ENCODE measurements at places on chromosomes 2 and 18.

DNA sequence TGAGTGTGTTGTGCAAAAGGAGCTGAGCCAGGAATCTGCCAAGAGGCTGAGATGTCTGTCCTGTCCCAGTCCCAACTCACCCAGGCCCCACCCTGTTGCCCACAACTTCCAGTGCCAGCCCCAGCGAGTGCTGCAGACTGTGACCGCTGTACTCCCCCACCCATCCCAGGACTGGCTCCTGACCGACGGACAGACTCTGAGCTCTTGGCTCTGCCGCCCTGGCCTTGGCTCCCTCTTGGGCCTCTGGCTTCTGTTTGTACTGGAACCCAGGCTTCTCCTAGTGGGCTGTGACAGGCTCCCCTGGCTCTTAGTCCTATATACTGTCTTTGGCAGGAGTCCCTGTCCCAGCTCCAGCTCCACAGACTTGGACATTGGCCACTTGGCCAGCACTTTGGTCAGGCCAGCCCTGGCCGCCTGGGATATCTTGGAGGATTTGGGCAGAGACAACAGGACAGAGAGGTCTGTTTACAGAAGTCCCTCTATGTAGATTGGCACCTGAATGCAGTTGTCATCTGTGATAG, 41.1 kb downstream of the ACOXL start:
- DNase-seq: no peak

GRCh38 chr2:240396623-240397541, 38.6 kb upstream of the GPC1 start:
- DNase-seq: no peak

GRCh38 chr2:21135585-21135984, 11.8 kb downstream of the TDRD15 start:
- DNase-seq: no peak

- DNase-seq: no peak
Measured at GRCh38 chr2:74414441-74414840, 7.0 kb downstream of the C2orf81 start.

DNA sequence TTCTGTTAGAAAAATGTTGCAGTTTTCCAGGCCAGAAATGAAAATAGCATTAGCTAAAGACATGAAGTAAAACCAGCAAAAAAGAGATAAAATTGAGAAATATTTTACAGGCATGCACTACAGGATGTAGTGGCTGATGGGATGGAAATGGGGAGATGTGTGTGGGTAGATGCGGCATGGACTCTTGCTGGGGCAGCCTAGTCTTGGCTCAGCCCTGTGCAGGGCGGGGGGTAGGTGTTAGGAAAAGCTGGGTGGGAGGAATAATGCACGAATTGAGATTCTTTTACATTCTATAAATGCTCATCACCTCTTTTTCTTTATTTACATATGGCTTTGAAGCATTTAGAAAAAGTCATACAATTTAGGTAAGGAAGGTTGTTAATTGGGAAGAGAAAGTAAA, 334.2 kb downstream of the NUP35 start:
- no peak for DNase-seq

DNA sequence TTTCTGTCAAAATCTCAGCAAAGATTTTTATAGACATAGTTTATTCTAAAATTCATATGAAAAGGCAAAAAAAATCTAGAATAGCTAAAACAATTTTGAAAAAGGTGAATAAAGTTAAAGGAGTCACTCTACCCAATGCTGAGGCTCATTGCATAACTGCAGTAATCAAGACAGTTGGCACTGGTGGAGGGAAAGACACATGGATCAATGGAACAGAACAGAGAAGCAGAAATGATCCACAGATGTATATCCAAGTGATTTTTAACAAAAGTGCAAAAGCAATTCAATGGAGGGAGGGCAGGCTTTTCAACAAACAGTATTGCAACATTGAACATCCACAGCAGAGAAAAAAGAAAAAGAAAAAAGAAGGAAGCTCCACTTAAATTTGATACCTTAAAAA, 162.8 kb downstream of the RBM43 start:
- no peak for DNase-seq

DNA sequence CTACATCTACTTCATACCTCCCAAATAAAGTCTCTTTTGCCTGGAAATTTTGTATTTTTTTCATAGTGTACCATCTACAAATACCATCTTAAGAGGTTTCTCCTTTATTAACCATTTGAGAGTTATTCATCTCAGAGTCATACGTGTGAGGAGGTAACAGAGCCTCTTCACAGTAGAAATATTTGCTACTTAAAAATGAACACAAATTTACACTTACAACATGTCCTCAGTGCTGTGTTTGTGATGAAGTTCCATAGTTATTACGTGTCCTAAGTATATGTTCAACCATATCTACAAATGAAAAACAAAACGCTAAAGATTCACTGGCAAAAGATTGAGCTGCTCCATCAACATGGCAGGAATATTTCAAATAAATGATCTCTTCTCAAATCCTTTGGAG, 48.5 kb upstream of the HNRNPA3 start:
- no peak for DNase-seq

DNA sequence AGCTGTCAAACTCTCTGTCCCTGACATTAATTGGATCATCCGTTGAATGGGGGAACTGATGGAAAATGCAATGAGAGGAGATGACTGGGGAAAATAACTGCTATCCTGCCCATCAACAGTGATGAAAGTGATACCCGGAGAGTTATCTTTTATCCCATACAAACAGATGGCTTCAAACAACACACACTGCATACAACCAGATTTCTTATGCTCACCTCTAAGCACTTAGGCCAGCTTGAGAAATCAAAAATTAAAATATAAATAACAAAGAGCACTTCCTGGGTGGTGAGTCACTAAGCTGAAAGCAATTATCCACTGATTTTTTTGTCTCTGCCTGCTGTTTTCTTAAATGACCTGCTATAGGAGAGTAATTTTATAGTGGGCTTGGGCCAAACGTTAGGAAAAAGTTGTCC, 237.6 kb upstream of the RGPD4 start:
- no peak for DNase-seq

All from SJSA1 (cell line).